ENCODE measurements at places on chromosomes 2 and 18.

DNA sequence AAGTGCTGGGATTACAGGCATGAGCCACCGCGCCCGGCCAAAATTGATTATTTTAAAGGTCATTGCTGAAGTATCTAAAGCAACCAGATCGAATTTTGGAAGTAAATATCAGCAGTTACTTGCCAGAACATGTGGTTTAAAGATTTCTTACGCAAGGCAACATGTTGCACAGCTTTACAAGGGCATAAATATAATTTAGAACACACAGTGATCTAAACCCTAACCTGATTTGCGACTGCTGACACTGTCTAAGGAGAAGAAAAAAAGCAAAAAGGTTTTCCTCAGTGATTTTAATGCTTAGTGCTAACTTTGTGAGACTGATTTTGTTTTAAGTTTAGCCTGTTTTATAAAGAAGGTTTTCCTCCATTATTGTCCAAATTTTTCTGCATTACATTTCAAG, 569.9 kb upstream of the LINC00305 start:
- DNase-seq = no peak

- DNase-seq = no peak
Observed at GRCh38 chr2:191941376-191941929, 94.6 kb upstream of the CAVIN2 start.

GRCh38 chr2:216735086-216735485, 39.7 kb upstream of the IGFBP5 start:
- DNase-seq = no peak

GRCh38 chr2:44692821-44693220, 248.7 kb upstream of the SIX3 start:
- DNase-seq = no peak

DNA sequence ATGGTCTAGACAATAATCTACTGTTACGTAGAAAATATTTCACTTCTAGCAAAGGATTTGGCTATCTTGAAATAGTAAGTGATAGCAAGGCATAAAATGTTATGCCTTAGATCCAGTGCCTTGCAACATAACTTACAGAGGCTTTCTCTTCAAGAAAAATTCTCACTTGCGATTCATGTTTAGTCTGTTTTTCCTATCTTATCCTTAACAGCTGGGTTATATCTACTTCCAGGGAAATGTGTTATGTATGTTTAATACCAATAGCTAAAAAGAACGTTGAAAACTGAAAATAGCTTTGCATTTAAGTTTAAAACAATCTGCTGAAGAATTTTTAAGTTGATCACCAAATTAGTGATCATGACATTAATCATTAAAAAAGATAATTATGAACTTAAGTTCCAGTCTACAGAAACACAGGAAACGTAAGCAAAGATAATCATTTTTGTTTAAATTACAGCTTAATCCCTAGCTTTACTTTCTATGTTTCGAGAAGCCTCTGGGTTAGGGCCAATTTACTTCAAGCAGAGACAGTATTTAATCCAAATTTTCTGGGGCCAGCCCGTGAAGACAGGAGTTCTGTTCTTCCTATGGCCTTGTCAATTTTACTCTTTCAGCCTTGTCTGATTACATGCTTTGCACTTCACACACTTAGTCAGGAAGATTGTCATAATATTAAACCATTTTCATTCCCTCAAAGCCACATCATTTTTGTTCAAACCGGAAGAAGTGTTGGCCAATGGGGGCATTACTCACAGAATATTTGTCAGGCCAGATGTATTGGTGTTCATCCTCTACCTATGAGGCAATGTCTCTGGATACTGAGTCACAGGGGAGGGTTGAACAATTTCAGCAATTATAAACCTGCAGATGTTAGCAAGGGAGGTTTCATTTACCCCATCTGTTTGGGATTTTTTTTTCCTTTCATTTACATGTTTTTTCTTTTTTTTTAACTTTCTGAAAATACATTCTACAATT, 1132.9 kb upstream of the ZEB2 start:
- no peak for DNase-seq

- DNase-seq = no peak
Observed at GRCh38 chr2:634636-635388, 42.4 kb downstream of the TMEM18 start.

- DNase-seq = no peak
Observed at GRCh38 chr2:46157072-46157965, 139.9 kb upstream of the EPAS1 start.

GRCh38 chr2:23499439-23499838, 114.5 kb downstream of the KLHL29 start:
- DNase-seq = no peak

DNA sequence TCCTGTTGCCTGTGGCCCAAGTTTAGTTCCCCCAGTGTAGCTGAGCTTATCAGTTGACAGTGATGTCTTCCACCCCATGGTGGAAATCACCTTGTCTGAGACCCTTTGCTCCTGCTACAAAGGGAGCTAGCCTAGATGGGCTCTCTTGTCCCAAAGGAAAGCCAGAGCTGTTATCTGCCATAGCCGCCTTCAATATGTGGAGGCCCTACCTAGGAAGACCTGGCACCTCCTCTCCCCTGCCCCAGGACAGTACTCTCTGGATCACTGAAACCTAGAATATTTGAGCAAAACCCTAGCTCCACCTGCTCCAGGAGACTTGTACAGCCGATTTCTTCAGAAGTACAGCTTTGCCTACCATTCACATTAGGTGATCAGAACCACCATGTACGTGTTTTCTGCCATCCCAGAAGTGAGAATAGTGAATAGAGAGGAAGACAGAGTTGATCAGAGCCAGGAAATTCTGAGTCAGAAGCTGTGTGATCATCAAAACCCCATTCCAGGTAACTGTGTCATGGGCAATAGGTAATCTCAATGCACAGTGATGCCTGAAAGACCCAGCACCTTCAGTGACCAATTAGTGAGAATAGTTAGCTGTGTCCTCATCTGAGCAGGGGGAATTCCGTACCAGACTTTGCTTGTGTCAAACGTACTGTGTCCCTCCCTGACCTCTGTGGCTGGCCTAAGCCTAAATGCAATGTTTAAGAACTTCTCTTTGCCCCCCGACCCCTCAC, 138.4 kb upstream of the ALPP start:
- DNase-seq = no peak

DNA sequence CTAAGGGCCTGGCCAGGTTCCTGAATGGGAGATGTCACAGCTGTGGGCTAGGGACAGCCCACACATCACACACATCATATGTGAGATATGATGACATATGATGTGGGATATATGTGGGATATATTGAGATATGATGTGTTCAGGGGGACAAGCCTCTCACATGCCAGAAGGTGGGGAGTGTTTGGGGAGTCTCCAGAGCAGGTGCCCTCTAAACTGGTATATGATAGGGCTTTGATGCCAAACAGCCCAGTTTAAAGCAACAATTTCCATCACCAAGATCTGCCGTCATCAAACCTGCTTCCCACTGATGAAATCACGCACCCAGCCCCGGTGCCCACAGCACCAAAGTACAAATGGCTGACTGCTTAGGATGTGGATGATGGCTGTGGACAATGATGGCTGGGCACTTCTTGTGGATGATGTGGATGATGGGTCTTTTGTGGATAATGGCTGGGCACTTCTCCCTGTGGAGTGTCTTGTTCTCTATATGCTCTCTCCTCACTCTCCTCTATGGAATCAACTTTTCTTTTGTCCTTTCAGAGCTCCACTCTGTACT, 50.9 kb downstream of the FBLN7 start:
- no peak for DNase-seq

DNA sequence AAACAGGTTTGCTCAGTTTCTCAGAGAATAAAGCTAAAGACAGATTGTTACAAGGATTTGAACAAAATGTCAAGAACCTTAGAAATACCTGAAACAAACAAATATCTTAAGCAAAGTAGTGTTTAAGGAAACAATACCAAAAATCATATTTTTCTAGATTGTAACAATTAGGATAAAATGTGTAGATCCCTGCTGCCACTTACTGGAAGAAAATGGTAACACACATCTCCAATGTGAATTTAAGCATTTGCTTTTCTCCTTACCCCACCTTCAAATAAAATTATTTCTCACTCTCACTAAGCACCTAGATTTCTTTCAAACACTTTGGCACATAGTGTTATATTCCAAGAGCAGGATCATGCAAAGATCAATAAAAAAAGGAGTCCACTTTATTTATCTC, 34.9 kb downstream of the SUCLG1 start:
- DNase-seq = no peak

DNA sequence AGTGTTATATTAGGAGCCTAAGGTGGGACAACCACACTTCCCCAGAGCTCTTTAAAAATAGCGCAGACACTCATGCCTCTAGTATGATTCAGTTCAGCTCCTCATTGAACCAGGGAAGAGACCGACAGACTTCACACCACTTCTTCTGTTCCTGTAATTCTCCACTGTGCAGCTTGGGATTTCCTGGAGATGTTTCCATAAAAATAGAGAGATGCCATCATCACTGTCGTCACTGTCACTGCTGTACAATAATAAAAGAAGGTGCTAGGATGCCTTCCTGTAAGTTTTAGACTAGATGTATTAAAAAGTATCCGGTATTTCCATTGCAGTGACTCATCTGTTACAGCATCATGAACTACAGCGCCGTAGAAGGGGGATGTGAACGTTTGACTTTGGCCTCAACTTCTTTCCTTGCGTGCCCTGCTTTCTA, 110.9 kb downstream of the FAM210A start:
- DNase-seq = no peak

DNA sequence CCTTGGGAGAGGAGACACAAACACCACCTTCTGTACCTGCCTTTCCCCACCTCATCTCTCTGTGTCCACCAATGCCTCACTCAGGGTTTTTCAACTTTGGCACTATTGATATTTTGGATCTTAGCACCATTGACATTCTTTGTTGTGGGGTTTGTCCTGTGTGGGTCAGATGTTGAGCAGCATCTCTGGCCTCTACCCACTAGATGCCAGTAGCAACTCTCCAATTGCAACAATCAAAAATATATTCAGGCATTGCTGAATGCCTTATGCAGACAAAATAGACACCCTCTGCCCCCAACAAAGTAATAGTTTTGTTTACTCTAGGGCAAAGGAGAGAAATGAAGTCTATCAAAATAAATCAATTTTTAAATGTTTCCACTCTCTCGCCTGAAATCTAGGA, 1384.3 kb upstream of the NXPH2 start:
- no peak for DNase-seq

DNA sequence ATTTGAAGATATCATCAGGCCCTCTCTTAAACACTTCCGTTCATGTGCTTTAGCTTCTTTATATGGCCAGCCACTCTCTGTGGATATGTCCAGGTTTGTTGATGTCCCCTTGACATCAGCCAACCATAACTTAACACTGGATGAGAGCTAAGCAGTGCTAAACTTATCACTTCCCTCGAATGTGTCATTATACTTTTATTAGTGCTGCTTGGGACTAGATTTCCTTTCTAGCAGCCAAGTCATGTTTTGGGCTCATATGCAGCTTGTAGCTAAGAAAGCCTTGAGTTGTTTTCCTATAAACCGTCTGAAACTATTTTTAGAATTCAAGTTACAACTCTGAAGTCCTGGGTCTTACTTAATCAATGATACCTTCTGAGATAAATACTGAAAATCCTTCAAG, 144.8 kb upstream of the TNP1 start:
- no peak for DNase-seq

- no peak for DNase-seq
Observed at GRCh38 chr2:66137606-66138130, 297.3 kb upstream of the MEIS1 start.

DNA sequence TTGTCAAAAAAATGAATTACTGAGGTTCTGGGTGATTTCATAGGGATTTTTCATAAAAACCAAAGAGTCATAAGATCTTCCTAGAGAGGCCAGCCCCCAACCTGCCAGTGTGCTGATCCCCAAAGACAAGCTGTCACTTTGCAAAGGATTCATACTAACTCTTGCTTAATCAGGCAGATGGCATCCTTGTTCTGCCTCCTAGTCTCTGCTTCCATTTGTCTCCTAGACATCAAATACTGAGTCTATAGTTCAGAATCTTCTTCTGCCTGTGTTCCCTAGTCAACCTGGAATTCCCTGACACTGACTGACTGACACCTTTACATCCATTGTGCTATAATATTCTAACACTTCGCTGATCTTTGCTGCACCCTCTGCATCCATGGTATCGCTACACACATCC, 84.9 kb downstream of the SLC8A1 start:
- no peak for DNase-seq

DNA sequence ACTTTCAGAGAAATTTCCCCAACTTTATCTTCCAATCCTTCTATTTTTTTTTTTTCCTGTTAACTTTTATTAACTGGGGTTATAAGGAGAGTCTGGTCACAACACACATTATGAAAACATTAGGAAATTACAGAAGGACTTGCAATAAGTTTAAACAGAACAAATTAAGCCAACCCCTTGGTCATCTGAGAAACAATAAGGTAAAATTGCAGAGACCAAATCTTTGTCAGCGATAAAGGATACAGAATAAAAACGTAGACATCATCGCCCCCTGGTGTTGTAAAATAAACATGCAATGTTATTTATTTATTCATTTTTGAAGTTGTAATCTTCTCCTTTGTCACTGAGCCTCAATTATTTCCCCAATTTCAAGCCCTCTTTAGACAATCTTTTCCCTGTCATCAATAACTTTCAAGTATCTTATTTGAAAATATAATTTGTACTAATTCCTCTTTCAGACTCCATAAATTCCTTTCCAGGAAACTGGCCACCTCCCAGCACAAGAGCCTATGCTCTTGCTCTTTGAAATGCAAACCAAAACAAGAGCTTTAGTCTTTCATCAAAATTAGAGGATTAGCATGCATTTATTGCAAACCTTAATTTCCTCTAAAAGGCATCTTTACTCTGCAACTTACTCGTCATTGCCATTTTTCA, 19.5 kb downstream of the G6PC2 start:
- DNase-seq = no peak

GRCh38 chr2:36374585-36374984, 19.0 kb downstream of the CRIM1 start:
- DNase-seq = no peak

GRCh38 chr18:14939141-14939540, 191.2 kb downstream of the ANKRD30B start:
- no peak for DNase-seq

- DNase-seq = no peak
Observed at GRCh38 chr2:30259071-30259470, 27.7 kb downstream of the LBH start.

DNA sequence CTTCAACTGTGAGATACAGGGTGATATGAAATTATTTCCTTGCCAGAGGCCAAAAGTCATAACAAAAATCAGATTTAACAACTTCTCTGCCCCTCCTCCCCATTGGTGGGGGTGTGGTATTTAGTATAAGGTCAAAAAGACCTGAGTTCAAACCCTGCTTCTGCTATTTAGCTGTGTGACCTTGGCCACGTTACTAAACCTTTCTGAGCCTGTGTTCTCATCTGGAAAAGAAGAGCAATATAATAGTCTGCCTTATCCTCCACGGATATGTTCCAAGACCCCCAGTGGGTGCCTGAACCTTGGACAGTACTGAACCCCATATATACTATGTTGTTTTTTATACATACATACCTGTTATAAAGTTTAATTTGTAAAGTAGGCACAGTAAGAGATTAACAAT, 3.7 kb downstream of the CDC42EP3 start:
- no peak for DNase-seq

GRCh38 chr2:144550911-144551310, 31.0 kb upstream of the ZEB2 start:
- no peak for DNase-seq

All from endodermal cell (in vitro differentiated cells).